ENCODE measurements at places on chromosomes 4 and X.

GRCh38 chr4:164293203-164293602 lies 460.7 kb upstream of the SMIM31 start:
- DNase-seq = no peak

GRCh38 chrX:118522230-118522926 lies 26.8 kb downstream of the DOCK11 start:
- DNase-seq = no peak

- no peak for DNase-seq
Observed at GRCh38 chr4:159508917-159509500, 406.1 kb downstream of the RAPGEF2 start.

- DNase-seq = no peak
Observed at GRCh38 chrX:17922303-17922702, 61.2 kb upstream of the RAI2 start.

- no peak for DNase-seq
Observed at GRCh38 chrX:118974908-118975671, 672 bp downstream of the LONRF3 start.

GRCh38 chrX:11664211-11665167 lies 1.2 kb downstream of the ARHGAP6 start:
- no peak for DNase-seq

DNA sequence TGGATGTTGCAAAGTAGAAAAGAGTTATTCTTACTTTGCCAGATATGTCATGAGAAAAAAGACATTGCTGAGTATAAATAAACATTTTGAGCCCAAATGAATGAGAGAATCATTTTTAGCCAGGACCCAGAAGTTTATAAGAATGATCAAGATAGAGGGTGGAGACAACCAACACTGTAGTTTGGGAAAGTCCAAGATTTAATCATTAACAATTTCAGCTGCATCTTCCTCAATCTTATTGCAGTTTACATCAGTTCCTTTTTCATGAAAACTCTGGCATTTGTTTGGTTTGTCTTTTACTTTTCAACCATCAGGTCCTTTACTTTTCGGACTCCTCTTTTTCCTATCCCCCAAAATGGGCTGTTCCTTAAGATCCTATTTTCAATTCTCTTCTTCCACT lies 645.9 kb downstream of the ANKRD50 start:
- DNase-seq = no peak
